Activated CD8-positive, alpha-beta memory T cell treated with anti-CD3 and anti-CD28 coated beads, Interleukin-2, amount 10 ng/mL, durations not matched to agents 7 days and 5 days (primary cell): ENCODE measurements at places on chromosomes 1 and 21. TPM values are rescaled to one million over a fixed set of nuclear protein-coding genes. Genes with fewer than 3 reads are reported as not detected.

DNA sequence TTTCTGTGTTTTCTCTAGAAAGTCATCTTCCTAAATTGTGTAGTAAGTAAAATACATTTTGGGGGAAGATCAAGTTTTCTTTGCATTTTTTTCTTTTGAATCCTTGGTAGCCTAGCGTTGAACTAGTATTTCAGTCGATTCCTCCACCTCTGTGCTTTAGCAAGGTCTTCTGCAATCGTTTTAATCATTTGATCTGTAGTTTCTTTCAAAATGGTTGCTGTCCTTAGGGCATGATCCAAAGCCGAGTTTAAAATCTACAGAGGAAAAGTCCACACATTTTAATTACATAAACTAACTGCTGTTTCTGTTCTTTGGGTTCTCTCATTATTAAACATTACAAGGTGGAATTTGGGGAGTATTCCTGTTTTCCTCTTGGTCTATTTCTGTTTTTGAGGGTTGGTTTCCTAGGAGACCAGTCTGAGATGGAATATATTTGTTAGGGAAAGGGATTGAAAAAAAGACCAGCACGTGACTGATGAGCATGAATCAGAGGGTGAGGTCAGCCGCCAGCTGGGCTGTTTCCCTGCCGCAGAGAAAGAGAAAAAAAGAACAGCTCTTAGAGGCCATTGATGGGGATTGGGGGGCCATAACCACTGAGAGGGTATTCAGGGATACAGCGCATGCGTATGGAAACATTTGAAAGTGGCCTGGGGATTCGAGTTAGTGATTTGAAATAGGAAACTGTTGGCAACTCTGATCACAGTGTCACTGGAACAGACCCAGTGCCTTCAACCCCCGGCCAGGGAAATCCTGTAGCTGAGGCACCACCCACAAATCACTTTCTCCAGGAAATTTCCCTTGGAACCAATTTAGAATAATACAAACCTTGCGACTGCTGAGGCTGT is 40.6 kb downstream of the AKNAD1 start:
- no peak overlapping the region for H3K27ac ChIP-seq
- peaks cover 3% of the 10 kb centered on the region for H3K36me3 ChIP-seq
- H3K4me3 ChIP-seq = no peak overlapping the region

DNA sequence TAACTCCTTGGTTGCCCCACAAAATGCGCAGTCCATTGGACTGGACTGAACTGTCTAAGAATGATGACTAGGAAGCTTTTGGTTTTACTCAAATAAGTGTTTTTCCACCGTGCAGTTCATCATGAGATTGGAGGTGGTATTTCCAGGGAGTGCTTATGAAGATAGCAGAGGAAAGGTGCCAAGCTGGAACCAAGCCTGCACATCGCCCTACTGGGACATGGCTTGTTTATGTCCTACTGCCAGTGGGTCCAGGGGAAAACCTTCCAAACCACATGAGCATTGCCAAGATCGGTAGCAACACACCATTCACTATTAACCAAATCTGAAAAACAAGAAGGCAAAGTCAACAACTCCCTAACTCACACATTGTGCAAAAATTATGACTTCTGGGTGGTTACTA is 54.7 kb upstream of the DSCAM start:
- H3K27ac ChIP-seq = no peak overlapping the region
- H3K4me1 ChIP-seq = no peaks in the 10 kb centered on the region
- no peak overlapping the region for H3K4me3 ChIP-seq
- H3K36me3 ChIP-seq = no peaks in the 10 kb centered on the region

GRCh38 chr1:209845408-209845725 is 17.6 kb downstream of the UTP25 start:
- H3K36me3 ChIP-seq = peaks cover 41% of the 10 kb centered on the region
- no peaks in the 10 kb centered on the region for H3K4me1 ChIP-seq
- no peak for DNase-seq

DNA sequence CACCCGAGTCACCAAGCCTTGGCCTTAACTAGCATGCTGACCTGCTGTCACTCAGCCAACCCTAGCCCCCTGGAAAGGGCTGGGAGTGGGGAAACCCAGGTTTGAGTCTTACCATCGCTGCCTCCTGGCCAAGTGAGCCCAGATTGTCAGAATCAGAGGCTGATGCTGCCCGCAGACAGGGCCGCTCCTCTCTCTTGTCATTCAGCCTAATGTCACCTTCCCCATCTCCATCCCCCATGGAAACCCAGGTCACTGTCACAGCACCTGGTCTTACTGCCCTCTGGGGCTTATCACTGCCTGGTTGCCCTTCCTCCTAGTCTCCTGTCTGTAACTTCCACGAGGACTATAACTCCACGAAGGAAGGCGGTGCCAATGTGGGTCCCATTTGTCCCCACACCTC is 53.6 kb upstream of the CASZ1 start:
- H3K4me1 ChIP-seq = no peaks in the 10 kb centered on the region
- H3K36me3 ChIP-seq = no peaks in the 10 kb centered on the region
- no peak overlapping the region for H3K4me3 ChIP-seq
- H3K27ac ChIP-seq = no peak overlapping the region

DNA sequence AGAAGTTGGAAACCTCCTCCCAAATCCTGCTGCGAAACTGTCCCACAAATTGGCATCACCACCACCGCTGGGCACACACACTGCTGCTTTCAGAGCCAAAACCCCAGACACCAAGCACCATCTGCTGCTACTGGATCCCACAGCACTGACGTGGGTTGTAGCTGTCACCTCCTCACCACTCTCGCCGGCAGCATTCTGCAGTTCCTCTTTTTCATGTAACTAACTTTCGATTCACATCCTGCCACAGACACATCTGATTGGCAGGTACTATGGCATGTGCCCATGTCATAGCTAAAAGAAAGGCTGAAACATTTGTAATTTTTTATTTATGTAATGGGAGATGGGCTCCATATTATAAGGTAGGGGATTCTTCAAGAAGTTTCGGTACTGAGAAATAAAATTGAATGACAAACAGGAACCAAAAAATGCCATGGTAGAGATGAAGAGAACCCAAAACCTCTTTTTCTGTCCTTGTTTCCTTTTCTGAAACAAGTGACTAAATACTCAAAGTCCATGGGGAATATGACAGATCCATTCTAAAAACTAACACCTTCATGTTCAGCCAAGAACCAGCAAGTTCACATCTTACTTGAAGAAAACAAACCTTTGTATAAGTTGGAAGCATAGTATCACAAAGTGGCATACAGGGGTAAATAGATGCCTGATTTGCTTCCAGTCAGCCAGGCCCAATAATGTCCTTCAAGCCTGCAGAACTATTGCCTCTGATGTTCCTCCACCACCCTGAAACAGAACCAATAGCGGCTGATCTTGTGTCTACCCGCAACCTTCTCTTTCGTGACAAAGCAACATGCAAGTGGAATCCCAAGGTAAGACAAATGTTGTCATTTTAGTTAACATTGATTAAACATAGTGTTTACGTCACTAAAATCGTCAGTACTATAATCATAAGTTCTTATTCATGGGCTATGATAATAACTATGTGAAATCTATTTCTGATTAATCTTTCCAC is 26.6 kb upstream of the RGS13 start:
- DNase-seq = peak; percentile 86
- peak overlapping the region; percentile 75 for H3K27ac ChIP-seq
- no peaks in the 10 kb centered on the region for H3K36me3 ChIP-seq
- peak overlapping the region; percentile 46 for H3K4me3 ChIP-seq
- peaks cover 24% of the 10 kb centered on the region for H3K4me1 ChIP-seq

DNA sequence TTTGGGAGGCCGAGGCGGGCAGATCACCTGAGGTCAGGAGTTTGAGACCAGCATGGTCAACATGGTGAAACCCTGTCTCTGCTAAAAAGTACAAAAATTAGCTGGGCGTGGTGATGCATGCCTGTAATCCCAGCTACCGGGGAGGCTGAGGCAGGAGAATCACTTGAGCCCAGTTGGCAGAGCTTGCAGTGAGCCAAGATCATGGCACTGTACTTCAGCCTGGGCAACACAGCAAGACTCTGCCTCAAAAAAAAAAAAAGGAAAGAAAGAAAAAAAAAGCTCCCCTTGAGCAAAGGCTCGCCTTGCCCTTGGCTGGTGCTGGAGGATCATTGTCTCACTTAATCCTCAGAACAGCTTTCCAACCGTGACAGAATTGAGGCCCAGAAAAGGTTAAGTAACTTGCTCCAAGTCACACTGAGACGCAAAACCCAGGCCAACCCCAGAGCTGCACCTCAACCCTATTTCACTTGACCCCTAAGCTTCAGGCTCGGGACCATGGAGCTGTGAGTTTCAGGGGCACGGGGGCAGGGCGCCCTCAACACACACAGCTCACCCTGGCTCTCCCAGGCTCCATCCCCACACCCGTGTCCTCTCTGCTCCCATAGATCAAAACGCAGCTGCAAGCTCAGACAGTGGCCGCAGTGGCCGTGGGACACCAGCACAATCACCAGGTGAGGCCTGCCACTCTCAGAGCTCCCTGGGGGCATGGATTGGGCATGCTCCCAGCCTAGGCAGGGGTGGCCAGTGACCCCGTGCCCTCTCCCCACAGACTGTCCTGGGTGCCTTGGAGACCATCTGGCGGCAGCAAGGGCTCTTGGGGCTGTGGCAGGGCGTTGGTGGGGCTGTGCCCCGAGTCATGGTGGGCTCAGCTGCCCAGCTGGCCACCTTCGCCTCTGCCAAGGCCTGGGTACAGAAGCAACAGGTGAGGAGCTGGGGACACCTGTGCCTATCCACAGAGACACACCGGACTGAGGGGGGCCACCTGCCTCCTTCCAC is 1.6 kb downstream of the SLC25A34 start:
- no peak for DNase-seq
- H3K27ac ChIP-seq = no peak overlapping the region
- H3K4me1 ChIP-seq = peaks cover 5% of the 10 kb centered on the region

DNA sequence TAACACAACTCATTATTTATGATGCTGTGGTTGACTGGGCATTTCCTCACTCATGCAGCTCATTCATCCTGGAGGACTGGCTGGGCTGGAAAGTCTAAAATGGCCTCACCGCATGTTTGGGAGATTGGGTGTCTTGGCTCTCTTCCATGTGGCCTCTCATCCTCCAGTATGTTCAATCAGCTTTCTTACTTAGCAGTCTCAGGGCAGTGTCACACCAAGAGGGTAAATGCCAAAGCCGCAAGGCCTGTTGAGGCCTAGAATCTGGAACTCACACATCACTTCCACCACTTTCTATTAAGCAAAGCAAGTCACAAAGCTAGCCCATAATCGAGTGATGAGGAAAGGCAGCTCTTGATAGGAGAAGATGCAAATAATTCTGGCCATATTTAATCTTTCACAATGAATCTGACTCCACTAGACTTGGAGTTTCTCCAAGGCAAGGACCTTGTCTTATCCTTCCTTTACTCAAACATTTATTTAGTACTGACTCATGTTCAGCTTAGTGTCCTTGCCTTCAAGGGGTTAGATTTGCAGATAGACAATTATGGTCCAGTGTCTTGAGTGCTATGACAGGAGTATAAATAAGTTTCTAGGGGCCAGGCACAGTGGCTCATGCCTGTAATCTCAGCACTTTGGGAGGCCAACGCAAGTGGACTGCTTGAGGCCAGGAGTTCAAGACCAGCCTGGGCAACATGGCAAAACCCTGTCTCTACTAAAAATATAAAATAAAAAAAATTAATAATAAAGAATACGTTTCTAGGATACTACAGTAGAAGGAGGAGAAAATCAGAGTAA is 45.1 kb downstream of the TMEM53 start:
- no peak overlapping the region for H3K4me3 ChIP-seq
- no peak overlapping the region for H3K27ac ChIP-seq
- no peak for DNase-seq
- peaks cover 9% of the 10 kb centered on the region for H3K36me3 ChIP-seq
- no peaks in the 10 kb centered on the region for H3K27me3 ChIP-seq
- peaks cover 23% of the 10 kb centered on the region for H3K4me1 ChIP-seq

- no peak overlapping the region for H3K4me3 ChIP-seq
- H3K4me1 ChIP-seq = no peaks in the 10 kb centered on the region
- DNase-seq = no peak
Observed at GRCh38 chr21:27802816-27803475, 836.1 kb upstream of the ADAMTS5 start.

DNA sequence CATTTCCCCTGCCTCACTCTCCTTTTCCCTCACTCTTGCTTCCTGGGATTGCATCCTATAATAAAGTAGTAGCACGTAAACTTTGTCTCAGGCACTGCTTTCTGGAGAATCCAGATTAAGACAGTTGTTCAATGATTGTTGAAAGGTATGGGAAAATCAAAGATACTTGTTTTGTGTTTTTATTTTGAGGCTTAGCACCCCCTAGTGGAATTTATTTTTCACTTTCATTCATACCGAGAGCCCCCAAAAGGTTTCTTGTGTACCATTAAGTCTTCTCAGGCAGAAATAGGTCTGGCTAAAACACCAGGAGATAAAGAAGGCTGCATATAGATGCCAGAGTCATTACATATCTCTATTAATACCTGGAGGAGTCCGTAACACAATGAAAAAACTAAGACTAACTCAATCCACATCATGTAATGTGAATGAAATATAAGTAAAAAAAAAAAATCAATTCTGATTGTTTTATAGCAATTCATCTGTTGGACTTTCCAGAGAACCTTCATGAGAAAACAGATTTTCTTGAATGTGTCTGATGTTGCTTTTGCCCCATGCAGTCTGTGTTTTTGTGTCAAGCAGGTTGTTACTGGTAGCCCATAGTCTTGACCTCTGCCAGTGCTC is 103.5 kb downstream of the RPE65 start:
- no peak overlapping the region for H3K27ac ChIP-seq
- H3K4me1 ChIP-seq = no peaks in the 10 kb centered on the region
- DNase-seq = no peak
- no peaks in the 10 kb centered on the region for H3K27me3 ChIP-seq

DNA sequence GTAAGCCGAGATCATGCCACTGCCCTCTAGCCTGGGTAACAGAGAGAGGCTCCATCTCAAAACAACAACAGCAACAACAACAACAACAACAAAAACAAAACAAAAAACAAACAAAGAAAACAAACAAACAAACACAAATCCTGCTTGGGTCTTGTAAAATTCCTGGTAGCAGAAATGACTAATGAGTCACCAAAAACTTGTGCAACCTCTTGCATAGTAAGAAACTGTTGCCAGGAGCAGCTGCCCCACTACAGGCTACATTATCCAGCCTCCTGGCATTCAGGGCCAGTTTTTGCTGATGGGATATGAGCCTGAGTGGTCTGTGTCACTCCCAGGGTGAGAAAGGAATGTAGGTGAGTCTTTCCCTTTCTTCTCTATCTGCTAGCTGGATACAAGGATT is 245.4 kb downstream of the TNR start:
- H3K4me3 ChIP-seq = no peak overlapping the region
- peaks cover 5% of the 10 kb centered on the region for H3K27me3 ChIP-seq
- DNase-seq = no peak
- no peaks in the 10 kb centered on the region for H3K36me3 ChIP-seq
- H3K4me1 ChIP-seq = no peaks in the 10 kb centered on the region

- H3K27me3 ChIP-seq = no peaks in the 10 kb centered on the region
- no peaks in the 10 kb centered on the region for H3K4me1 ChIP-seq
- no peak overlapping the region for H3K27ac ChIP-seq
- H3K36me3 ChIP-seq = no peaks in the 10 kb centered on the region
- DNase-seq = no peak
- no peak overlapping the region for H3K4me3 ChIP-seq
Observed at GRCh38 chr1:215603319-215603718, 36.2 kb downstream of the KCTD3 start.

Gene ALX3
- not detected for total RNA-seq

Gene TRIM63
- not detected for total RNA-seq
